ENCODE measurements at places on chromosomes 6 and 20.

DNA sequence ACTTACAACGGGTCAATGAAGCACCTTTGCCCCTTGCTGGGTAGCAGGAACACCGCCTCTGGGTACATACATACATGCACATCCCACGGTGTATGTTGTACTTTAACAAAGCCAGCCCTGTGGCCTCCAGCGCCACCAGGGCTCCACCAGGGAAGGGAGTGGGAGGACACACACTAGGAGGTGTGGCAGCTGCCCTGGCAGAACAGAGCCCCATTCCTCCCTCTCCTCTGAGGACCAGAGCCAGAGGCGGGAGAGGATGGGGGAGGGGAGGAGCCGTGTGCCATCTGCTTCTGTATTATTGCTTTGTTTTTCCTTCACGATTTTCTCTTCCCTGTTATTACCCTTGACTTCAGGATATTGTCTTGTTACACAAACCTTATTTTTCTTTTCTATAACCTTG, 105.8 kb upstream of the TRAF3IP2 start:
- no peak for DNase-seq

DNA sequence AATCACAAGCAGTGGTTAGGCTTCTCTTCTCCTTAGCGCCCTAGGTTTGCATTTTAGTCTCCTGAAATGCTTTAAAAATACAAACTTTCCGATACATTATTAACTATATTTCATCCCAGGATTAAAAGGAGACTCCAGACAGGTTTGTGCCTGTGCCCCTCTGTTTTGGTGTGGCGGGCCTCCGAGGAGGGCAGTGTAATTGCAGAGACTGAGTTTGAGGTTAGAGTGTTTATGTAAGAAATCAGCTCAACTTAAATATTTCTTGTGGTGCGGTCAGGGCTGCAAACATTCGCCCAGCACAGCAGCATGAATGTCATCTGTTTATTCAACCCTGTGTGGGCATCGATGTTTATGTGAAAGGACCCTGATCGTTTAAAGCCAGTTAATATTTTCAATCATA, 130.4 kb upstream of the AKAP12 start:
- DNase-seq, result no peak

GRCh38 chr6:43077333-43077809, 1.3 kb downstream of the PTK7 start:
- no peak for DNase-seq

DNA sequence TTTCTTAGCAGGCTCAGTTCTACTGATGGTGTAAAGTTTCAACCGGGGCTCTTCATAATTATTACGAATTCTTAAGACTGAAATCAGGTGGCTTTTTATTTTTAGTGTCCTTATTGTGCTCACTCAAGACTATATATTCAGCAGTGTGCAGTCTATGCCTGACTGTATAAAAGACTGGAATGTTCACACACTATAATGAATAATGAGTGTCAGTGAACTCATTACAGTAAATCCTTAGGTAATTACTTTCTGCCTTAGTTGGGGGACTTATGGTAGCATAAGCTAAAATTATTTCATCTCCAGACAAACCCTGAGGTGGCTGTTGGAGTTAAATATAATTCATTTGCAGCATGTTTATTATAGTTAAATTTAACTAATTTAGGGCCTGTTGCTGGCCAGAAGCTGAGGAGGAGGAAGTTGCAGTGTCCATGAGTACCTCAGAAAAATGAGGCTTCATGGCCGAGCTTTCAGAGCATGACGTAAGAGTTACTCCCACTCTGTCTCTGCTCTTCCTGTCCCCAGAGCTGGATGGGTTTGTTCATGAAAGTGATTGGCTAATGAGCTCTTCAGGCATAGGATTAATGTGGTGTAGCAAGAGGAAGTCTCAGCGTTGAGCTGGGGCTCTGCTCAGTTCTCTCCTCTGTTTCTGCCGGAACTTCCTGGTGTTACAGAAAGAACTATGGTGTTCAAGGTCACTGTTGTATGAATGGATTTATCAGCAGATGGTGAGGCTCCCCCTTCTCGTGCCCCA, 335.7 kb downstream of the NRN1 start:
- DNase-seq, result no peak

- DNase-seq, result no peak
Observed at GRCh38 chr6:100880149-100880852, 828 bp downstream of the ASCC3 start.

DNA sequence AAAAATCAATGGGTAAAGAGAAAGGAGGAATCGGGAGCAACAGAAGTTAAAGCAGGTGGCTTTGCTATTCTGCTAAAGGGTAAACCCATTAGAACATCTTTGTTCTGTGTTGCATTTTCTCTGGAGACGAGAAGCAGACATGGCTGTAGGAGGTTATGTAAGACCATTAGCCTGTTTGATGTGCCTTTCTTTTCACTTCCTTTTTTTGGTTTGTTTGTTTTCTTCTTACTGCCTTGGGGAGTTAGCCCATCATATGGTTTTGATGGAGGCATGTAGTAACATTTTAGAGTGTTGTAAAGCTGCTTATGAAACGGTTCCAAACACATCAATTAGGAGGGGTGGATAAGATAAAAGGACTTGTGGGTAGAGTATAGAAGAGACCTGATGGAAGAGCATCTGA, 131.0 kb downstream of the DOK5 start:
- DNase-seq, result no peak

GRCh38 chr20:45114465-45115385, at the start of gene WFDC5:
Gene WFDC5, minus strand, starts transcription at chr20:45115174. Its CDS starts 91 bp downstream, at chr20:45115083.
- DNase-seq, result no peak

- no peak for DNase-seq
Observed at GRCh38 chr20:42949950-42950349, 239.8 kb downstream of the PTPRT start.

DNA sequence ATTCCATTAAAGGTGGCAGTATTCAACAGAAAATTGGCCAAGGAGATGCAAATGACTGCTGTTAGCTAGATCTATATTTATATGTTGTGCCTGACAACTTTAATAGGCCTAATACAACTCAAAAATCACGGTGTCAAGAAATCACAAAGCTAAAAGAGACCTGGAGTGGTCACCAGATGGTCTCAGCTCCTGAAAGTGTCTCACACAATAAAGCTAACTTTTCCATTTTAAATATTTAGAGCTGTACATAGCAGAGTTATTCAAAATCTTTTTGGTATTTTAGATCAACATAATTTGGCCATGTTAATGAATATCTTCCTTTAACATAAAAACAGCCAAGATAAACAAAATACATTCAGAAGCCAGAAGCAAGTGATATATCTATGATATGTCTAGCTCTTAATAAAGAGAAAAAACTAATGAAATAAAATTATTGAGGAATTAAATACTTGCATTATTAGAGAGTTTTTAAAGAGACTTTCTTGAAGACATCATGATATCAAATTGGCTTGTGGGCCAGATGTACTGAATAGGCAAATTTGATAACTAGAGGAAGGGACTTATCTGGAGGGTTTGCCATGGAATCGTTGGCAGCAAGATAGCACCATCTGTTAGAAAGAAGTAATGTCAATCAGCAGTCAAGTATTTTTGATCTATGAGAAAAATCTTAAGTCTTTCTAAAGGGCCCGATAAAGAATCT, 84.9 kb upstream of the SCAF8 start:
- DNase-seq, result no peak

DNA sequence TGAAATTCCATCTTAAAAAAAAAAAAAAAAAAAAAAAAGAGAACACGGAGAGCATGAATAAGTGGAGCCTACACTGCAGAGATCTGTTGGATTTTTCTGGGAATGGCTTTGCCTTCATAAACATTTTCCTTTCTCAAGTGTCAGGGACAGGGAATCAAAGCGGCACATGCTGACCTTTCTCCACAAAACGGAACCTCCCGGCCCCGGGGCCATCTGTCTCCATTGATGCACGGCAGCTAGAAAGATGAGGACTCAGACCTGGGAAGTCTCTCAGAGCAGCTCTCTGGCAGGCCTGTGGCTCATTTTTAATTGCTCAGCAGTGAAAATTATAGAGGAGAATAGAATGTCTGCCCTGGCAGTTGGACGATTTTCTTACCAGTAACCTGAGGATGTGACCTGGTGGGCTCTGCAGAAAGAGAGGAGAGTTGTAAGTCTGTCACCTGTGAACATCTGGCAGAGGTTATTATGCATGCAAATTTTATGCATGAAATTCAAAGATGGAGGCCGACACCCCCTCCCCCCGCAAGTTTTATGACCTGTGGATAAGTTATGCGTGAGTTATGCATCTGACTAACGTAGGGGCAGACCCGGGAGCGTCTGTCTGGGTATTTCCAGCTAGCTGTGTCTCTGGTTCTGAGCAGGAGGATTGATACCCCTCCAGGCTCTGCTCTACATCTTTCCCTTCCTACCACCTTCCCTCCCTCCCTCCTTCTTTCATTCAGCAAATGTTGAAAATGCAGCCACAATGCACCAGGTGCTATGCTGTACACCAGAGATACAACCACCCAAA, 352.5 kb downstream of the CDH26 start:
- DNase-seq, result no peak

DNA sequence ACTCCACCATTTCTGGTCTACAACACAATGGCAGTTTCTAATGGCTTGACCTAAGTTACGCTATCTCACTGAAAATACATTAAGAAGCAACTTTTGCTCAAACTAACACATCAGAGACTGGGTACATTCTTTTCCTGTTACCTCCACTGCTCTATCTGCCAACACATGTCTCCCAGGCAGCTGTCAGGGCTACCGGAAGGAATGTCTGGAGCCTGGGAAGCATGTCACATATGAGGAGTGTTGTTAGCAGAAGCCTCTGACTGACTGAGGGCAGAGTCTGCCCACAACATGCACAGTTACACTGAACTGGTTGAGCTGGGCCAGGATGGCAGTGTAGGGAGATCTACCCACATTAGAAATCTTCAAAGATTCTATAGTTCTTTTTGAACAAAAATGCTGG, 264.5 kb downstream of the KIF16B start:
- no peak for DNase-seq

- no peak for DNase-seq
Observed at GRCh38 chr20:63322146-63322932, 29.4 kb downstream of the COL20A1 start.

DNA sequence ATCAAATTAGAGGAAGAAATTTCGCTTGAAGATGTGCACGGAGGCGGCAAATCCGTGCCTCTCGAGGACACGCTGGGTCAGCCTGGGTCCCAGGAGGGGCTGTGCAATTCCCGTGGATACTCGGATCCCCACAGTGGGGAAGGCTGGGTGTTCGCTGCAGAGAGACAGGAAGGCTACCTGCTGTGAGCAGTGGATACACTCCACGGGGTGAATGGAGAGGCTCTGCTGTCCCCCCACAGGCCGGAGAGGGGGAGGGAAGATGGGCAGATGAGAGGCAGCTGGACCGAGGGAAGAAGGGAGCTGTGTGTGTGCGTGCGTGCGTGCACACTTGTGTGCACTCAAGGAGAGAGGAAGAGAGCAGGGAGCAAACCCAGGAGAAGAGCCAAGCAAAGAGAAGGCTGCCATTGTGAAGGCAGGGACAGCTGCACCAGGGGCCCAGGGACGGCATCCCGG, 57.3 kb downstream of the SULF2 start:
- DNase-seq, result no peak

DNA sequence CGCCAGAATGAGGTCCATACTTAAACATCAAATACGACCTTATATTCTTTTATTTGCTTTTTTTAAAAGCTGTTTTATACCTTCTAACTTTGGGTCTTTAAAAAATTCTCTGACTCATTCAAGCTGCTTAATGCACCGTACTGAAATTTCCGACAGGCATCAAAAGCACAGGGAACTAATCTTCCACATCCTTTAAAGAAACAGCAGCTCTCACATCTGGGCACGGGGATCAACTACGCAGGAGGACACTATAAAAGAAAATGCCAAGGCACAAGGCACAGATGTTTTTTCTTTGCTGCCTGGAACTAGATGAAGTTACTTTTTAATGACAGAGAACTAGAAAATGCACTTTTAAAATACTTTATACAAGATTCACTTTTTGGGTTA, 112.4 kb upstream of the ARG1 start:
- no peak for DNase-seq

- no peak for DNase-seq
Observed at GRCh38 chr6:30829639-30830255, 54.6 kb upstream of the DDR1 start.

DNA sequence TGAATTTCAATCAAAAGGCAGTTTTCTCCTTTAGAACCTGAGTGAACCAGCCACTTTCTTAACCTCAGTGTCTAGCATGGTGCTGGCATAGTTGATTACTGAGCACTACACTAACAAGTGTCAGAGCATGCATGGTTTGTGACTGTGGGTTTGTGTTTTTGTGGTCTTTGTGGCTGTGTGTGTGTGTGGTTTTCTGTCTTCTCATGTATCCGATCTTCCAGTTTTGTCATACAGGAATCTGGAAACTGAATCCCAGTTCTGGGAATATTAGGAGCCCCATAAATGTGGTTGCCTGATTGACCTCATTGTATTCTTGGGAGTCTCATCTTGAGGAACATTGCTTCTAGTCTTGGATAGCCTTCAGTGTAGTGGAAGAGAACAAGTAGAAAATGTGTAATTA, 73.7 kb downstream of the ESR1 start:
- DNase-seq, result no peak

DNA sequence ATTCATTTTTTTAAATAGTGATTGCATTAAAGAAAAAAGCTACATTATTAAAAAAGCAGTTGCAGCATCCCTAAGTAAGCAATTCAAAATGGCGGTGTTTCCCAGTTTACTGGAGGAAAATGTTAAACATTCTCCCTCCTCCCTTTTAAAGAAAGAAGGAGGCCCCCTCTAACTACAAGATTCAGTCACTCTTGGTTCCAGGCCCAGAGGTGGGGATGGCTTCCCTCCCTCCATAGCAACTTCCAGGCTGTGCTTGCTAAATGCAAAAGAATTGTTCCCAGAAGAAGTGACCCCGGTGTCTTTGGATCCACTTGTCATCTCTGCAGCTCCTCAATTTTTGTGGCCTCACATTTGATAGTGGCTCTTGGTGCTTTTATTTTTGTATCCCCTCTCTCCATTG, 165.9 kb downstream of the SOBP start:
- DNase-seq, result no peak

- no peak for DNase-seq
Observed at GRCh38 chr6:69584536-69584912, 212.3 kb downstream of the LMBRD1 start.

DNA sequence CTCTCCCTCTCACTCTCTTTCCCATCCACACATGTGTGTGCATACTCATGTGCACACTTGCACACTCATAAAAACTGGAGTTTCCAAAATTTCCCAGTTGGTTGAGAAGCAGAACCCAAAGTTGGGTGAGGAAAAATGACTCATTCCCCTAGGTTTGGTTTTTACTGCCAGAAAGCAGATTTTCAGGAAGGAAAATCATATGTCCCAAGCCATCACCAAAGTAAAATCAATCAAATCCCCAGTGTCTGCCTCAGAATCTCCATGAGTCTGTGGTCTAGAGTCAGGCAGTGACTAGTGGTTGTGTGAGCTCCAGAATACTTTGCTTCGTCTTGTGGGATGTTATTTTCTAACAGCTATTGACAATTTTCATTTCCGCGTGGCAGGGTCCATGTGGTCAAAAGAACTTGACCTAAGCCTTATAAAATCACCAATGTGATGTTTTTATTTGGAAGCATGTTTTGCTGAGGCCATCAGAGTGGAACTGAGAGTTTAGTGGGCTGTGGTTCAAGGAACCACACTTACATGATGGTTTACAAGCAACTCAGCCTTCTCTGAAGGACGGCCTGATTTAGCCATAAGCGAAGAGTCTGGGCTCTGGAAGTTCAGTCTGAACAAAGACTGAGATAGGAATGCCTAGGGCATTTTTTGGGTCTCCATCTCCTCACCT, 81.9 kb upstream of the CCN6 start:
- DNase-seq, result no peak

GRCh38 chr6:108632441-108632840, 71.7 kb downstream of the FOXO3 start:
- DNase-seq, result no peak

- DNase-seq, result no peak
Observed at GRCh38 chr6:89197141-89197540, 20.0 kb downstream of the GABRR1 start.

Measured in stimulated activated CD4-positive, alpha-beta T cell treated with anti-CD3 and anti-CD28 coated beads, Interleukin-12 subunit alpha, Interleukin-12 subunit beta, amount 100 ng/mL, for 4 hours (primary cell).